ENCODE measurements at places on chromosomes 12 and 14. TPM values are rescaled to one million over a fixed set of nuclear protein-coding genes. Genes with fewer than 3 reads are reported as not detected.

The HOMEZ gene
- total RNA-seq, result 13.4 TPM

The TRAFD1 gene
- 43.1 TPM for total RNA-seq

The GPRC5D gene
- not detected for total RNA-seq

The FAR2 gene
- total RNA-seq, result 10.6 TPM

The PRPF40B gene
- total RNA-seq, result 20.0 TPM

The TMEM30B gene
- total RNA-seq, result 22.8 TPM

The KRT6C gene
- total RNA-seq, result not detected

GRCh38 chr12:18752280-18752920 is 14.5 kb downstream of the CAPZA3 start:
- no peak overlapping the region for H3K4me3 ChIP-seq
- no peaks in the 10 kb centered on the region for H3K36me3 ChIP-seq
- DNase-seq, result peak; percentile 2
- H3K4me1 ChIP-seq, result peaks cover 27% of the 10 kb centered on the region
- peak overlapping the region; percentile 79 for H3K27ac ChIP-seq

DNA sequence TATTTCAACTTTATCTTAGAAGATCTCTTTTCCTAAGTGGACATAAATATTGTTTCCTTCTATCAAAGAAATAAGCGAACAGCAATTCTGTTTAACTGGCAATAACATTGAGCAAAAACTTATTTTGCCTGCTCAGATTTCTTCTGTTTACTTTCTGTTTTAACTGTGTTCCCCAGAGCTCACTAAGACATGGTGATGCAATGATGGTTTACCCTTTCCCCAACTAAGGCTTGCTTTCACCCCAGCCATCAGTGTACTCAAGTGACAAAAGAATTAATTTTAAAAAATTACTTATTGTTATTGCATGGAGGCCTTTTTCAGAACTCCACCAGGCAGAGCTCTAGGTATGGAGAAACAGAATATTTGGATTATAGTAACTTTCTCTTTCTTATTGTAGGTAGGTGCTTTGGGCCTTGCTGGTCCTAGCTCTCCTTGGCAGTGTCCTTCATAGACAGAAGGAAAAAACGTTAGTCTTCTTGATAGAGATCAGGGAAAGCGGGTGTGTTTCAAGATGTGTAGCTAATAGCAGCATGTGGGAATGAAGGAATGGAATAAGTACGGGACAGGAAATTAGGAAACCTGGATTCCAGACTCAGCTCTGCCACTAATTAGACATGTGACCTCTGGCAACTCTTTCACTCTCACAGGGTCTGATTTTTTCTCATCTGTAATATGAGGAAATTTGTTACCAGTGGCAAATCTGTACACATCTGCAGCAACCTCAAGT is 14.6 kb upstream of the DDHD1 start:
- no peak overlapping the region for H3K4me3 ChIP-seq
- no peaks in the 10 kb centered on the region for H3K36me3 ChIP-seq
- DNase-seq, result peak; percentile 41
- peaks cover 2% of the 10 kb centered on the region for H3K4me1 ChIP-seq

DNA sequence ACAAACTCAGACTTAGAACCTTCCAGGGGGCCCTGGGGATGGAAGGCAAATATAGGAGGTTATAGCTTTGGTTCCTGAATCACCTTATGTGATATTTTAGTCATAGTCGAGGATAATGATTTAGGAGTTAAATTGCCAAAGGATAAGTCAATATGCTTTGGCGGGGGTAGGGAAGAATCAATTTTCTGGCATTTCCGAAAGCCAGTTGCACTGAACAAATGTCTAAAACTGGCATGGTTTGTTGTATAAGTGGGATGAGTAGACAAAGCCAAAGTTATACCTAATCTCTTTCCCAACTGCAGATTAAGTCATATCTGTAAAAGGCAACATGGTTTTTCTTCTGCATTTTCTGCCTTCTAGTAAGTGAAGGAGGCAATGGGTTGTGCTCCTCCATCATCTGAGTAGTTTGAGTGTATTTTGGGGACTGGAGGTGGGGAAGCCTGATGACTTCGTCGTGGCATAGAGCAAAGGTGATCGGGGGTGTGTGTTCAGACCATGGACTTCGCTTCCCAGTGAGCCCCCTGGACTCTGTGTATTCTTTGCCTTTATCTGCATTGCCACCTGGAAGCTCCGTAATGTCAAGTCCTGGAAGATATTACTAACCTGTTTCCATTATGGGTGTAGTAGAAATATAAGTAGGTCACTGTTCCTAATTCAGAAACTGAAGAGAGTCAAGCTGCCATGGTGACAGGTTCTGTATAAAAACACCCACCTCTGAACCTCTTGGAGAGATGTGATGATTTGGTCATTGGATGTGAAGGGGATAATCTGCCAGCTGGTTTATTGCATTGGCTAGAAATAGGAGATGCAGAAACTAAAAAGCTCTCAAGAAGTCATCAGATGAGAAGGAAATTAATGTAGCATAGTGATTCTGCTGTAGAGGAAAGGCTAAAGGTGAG is 24.5 kb downstream of the PPFIBP1 start:
- peak overlapping the region; percentile 56 for H3K27ac ChIP-seq
- H3K4me3 ChIP-seq, result no peak overlapping the region
- H3K4me1 ChIP-seq, result peaks cover 50% of the 10 kb centered on the region
- no peak for DNase-seq

DNA sequence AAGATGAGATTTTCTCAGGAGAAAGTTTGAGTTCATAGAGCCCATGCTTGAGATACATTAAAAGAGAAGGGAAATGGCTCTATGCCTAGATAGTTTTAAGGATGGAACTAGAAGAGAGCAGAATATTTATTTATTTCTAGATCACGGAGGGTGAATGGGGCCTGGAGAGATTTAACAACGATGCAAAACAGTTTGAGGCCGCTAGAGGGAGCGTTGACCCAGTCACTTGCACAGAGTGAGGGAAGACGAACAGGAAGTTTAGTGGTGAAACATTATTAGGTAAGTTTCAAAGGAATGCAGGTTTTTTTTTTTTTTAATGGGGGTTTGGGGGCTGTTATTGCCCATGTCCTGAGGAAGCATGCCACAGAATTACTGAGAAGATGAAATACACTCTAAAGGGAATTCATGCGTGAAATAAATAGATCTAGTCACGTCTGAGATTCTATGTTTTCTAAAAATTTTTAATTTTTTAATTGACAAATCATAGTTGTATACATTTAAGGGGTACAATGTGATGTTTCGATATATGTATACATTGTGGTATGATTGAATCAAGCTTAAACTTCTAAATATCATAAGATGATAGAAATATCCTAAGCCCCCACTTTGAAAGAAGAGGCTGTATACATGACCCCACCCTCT is 14.8 kb upstream of the PPP1R1A start:
- no peak overlapping the region for H3K4me3 ChIP-seq
- DNase-seq, result peak; percentile 77
- no peaks in the 10 kb centered on the region for H3K4me1 ChIP-seq
- no peak overlapping the region for H3K27ac ChIP-seq
- peaks cover 2% of the 10 kb centered on the region for H3K27me3 ChIP-seq

DNA sequence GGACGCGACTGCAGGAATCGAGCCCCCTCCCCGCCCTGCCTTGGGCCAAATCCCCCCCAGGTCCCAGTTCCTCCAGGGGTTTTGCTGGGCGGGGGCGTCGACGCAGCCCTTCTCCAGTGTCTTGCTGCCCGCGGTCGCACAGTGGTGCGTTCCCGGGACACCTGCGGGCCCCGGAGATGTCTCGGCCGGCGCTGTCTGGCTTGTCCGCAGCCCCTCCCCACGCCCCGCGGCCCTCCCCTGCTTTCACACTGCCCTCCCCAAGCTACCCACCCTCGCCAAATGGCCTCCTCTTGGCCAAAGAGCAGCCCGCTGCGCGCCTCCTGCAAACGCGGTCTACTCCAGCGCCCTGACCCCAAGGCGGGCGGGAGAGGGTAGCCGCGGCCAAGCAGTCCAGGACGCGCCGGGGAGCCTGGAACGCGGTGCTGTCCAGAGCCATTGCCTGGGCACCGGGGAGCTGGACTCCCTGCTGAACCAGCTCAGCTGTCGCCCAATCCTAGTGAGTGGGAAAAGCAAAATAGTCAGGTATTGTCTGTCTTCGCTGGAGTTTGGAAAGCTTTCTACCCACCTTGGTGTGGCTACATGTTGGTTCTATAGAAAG is 122.0 kb downstream of the AACS start:
- DNase-seq, result no peak
- H3K4me1 ChIP-seq, result peaks cover 2% of the 10 kb centered on the region

GRCh38 chr12:107731366-107731765 is 29.6 kb downstream of the PRDM4 start:
- H3K36me3 ChIP-seq, result peaks cover 9% of the 10 kb centered on the region
- H3K27ac ChIP-seq, result no peak overlapping the region
- no peaks in the 10 kb centered on the region for H3K4me1 ChIP-seq
- DNase-seq, result no peak
- H3K4me3 ChIP-seq, result no peak overlapping the region

DNA sequence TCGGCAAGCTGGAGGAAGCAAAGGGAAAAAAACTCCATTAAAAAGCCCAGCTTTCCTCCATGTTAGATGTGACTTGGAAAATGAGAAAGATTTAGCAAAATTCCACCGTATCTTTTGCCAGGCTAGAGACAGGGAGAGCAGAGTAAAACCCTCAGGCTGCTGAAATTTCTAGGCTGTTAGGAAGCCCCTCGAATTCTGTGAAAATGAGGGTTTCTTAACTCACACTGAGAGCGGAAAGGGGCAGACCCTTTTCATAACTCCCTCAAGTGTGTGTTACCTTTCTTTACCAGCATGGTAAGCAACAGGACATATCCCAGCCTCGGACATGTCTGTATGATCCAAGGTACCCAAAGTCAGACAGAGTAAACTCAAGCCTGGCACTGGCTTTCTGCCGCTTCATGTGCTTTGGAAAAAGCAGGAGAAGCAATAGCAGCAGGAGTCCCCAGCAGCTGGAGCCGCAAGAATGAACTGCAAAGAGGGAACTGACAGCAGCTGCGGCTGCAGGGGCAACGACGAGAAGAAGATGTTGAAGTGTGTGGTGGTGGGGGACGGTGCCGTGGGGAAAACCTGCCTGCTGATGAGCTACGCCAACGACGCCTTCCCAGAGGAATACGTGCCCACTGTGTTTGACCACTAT is at the start of gene RHOJ:
TSS of gene RHOJ (plus strand) at position 37 of the 637 bp plus-strand sequence. CDS start at position 464, 427 bp downstream.
- H3K4me1 ChIP-seq, result no peaks in the 10 kb centered on the region
- DNase-seq, result peak; percentile 80
- peak within 1 kb of the TSS; percentile 81 for H3K27ac ChIP-seq
- peak within 1 kb of the TSS; percentile 78 for H3K4me3 ChIP-seq

- H3K27me3 ChIP-seq, result no peaks in the 10 kb centered on the region
- peak overlapping the region; percentile 18 for H3K4me3 ChIP-seq
- H3K4me1 ChIP-seq, result no peaks in the 10 kb centered on the region
- H3K27ac ChIP-seq, result peak overlapping the region; percentile 65
- no peaks in the 10 kb centered on the region for H3K36me3 ChIP-seq
Observed at GRCh38 chr12:119181944-119182343, 3.2 kb downstream of the HSPB8 start.

- no peaks in the 10 kb centered on the region for H3K36me3 ChIP-seq
- no peak for DNase-seq
- peaks cover 73% of the 10 kb centered on the region for H3K27me3 ChIP-seq
- no peak overlapping the region for H3K27ac ChIP-seq
- no peaks in the 10 kb centered on the region for H3K4me1 ChIP-seq
Observed at GRCh38 chr12:54035568-54036264, 2.9 kb downstream of the HOXC5 start.

- no peaks in the 10 kb centered on the region for H3K4me1 ChIP-seq
- H3K27ac ChIP-seq, result no peak overlapping the region
- peaks cover 7% of the 10 kb centered on the region for H3K27me3 ChIP-seq
- no peaks in the 10 kb centered on the region for H3K36me3 ChIP-seq
- peak; percentile 2 for DNase-seq
- no peak overlapping the region for H3K4me3 ChIP-seq
Observed at GRCh38 chr12:107163413-107163812, 70.1 kb upstream of the CRY1 start.
